ENCODE measurements at places on chromosomes 1 and 21. TPM values are rescaled to one million over a fixed set of nuclear protein-coding genes. Genes with fewer than 3 reads are reported as not detected.

- no peak for DNase-seq
Measured at GRCh38 chr1:182268669-182269068, 122.9 kb downstream of the GLUL start.

Gene CFH
- total RNA-seq, result 59.7 TPM

- peak; percentile 98 for DNase-seq
Measured at GRCh38 chr1:42035830-42036604, 117.2 kb upstream of the GUCA2B start.

GRCh38 chr1:201461645-201462441, 7.1 kb downstream of the PHLDA3 start:
- DNase-seq, result no peak

Gene MTARC1
- 4.2 TPM for total RNA-seq

Gene AMY1C
- not detected for total RNA-seq

GRCh38 chr1:61282387-61282786, 200.0 kb downstream of the NFIA start:
- DNase-seq, result no peak

Gene LRRIQ3
- 0.17 TPM for total RNA-seq

DNA sequence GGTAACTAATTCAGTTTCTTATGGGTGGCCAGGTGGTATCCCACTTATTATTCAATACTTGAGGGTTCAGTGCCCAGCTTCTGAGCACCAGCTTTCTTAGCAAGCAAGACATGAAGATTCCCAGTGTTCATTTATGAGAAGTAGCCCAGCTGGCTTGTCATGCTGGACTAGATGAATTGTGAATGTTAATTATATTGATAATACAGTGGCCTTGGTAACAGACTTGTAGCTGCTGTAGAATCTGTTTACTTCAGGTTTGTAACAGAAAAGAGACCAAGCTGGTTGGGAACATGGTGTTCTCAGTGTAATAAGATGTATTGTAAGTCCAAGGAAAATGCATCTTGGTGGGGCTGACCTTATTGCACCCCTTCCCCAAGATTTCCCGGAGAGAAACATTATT, 10.1 kb downstream of the AHCYL1 start:
- no peak for DNase-seq

Gene CD1E
- total RNA-seq, result not detected

GRCh38 chr1:221565711-221566110, 176.2 kb downstream of the DUSP10 start:
- DNase-seq, result no peak

DNA sequence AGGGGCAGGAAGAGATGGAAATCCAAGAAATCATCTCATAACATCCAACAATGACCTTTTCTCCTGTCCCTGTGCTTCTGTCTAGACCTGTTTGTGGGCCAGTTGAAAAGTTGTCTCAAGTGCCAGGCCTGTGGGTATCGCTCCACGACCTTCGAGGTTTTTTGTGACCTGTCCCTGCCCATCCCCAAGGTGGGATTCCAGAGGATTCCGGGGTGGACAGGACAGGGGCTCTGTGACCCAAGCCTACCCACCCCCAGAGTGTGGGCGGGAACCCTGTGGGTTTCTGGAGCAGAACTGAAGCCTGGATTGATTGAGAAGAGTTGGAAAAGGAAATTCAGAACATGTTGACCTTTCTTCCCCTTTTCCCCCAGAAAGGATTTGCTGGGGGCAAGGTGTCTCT, 2.4 kb upstream of the PPOX start:
- no peak for DNase-seq

Gene TIAM1
- total RNA-seq, result 5.8 TPM

Gene LRRC38
- not detected for total RNA-seq

- no peak for DNase-seq
Measured at GRCh38 chr1:183840140-183840539, 35.2 kb downstream of the RGL1 start.

- no peak for DNase-seq
Measured at GRCh38 chr1:229258757-229259060, 12.2 kb upstream of the RAB4A start.

DNA sequence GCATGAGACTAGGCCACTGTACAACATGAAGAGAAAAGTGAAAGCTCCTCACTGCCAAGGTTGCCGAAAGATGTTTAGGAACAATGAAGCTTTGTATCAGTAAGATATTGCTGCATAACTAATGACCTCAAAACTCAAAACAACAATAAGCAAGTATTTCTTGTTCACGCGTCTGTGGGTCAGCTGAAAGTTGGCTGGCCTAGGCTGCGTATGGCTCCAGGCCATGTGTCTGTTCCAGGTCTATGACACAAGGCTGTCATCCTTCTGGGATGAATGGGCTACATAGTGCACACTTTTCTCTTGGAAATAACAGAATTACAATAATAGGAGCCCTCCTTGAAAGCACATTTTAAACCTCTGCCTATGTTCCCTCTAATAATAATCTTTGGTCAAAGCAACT, 515.9 kb downstream of the PLPP3 start:
- DNase-seq, result no peak

DNA sequence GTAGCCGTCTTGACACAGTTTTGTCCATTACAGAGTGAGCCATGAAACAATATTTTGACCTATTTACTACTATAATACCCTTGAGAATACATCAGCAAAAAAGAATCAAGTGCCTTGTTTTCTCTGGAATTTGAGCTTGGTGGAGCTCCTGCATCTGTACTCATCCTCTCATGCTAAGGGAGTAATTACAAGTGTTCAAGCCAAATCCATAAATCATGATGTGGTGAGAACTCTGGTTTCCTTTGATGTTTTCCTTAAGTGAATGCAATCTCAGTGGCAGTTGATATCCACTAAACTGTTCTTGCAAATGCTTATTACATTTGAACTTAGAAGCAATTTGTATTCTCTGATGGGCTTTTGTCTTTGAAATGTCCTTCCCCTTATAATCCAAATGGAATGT, 824.6 kb upstream of the TMPRSS15 start:
- DNase-seq, result no peak

DNA sequence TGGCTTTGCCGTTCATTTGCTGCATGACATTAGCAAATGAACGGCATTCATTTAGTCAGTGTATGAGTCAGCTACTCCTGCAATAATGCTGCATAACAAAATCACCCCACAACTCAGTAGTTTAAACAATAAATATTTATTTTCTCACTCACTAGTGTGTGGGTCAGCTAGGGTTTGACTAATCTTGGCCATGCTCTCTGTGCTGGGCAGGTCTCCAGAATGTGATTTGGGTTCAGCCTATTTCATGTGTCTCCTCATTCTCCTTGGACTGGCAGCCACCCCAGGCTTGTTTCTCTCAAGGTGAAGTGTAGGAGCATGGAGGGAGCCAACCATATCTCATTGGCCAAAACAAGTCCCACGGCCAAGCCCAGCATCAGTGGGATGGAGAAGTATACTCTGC, 104.3 kb downstream of the LACTBL1 start:
- DNase-seq, result no peak

Measured in esophagus muscularis mucosa (tissue), 4 donors.